ENCODE measurements at places on chromosomes 1 and 21.

DNA sequence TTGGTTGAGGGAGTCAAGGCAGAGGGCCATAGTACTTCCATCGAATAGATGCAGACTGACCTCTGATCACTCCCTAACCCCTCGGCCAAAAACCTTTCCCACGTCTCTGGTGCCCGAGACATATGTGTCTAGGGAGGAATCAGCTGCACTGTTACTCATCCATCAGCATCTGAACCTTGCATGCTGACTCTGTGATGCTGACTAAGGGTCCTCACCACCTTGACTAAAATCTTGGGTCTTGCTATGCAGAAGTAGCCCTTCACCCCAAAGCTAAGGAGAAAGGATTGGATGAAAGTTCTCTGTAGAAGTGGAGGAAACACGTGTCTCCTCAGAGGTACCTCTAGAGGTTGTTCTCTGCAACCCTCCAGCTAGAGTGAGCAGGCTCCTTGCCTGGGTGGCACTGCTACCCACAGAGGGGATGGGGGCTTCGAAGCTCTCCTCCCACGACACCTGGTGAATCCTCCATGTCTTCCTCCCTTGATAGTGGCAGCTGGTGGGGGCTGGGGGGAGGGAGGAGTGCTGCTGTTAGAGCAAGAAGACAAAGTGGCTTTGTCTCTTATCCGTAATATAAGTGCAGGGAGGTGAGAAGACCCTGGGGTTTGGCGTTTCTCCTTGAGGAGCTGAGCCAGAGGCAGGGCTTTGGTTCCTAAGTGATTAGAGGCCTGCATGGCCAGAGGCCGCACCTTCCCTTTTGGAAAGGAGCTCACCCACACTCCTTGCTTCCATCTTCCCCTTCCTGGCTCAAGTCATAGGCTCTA lies 45.1 kb downstream of the ATP2B4 start:
- no peak for DNase-seq

GRCh38 chr1:223405507-223405906 lies 12.3 kb downstream of the CCDC185 start:
- DNase-seq: no peak

DNA sequence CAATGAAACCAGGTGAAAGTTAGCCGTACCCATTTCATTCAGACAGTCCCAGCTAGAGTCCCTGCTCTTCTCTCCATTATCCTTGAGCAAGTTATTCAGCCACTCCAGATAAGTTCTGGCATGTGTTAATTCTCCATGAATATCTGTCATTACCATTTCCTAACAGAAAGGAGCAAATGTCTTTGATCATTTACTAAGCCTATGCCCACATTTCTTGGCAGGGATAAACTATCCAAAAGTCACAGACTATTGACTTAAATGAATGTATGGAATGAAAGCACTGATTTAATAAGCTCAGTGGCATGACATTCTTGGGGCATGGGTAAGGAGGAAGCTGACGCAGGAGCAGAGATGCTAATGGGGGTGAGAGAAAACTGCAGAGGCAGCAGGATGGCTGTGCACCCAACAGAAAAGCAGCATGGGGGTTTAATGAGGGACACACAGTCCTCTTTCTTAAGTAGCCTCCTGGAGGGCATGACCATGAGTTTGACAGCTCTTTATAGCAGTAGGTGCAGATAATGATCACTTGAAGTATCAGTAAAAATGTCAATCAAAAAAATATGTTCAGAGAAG lies 17.6 kb upstream of the DHCR24 start:
- DNase-seq: no peak

DNA sequence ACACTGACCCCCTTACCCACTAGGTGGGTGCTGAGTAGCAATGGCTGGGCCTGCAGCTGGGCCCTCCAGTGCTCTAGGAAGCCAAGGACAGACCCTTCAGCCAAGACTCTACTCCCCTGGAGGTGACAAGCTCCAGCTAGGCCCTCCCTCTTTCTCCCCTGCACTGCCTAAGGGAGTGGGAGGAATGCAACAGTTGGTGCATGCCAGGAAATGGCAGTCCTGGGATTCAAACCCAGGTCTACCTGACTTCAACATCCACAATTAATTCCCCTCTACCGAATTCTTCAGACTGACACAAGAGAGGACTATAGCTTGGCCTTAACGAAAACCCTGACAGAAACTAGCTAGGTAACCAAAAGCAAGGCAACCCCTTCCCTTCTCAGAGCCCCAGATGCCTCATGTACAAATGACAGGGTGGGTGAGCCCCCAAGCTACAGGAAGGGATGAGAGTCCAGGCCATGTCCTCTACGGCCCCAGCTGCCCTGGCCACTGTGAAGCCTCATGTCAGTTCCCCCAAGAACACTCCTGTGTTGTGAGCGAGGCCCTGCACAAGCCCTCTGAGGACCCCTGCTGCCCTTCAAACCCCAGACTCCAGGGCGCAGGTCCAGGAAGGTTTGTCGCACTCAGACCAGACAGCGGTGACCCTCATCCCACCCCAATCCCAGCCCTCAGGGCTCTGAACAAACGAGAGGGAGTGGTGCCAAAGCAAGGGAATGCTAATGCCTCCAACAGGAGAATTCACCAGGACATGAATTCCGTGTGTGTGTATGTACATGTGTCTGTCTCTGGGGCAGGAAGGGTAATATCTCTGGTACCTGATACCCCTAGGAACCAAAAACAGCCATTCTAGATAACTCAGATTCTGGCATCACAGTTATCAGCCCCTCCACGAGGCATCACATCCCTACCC lies 92.3 kb downstream of the MRPL37 start:
- DNase-seq: no peak

DNA sequence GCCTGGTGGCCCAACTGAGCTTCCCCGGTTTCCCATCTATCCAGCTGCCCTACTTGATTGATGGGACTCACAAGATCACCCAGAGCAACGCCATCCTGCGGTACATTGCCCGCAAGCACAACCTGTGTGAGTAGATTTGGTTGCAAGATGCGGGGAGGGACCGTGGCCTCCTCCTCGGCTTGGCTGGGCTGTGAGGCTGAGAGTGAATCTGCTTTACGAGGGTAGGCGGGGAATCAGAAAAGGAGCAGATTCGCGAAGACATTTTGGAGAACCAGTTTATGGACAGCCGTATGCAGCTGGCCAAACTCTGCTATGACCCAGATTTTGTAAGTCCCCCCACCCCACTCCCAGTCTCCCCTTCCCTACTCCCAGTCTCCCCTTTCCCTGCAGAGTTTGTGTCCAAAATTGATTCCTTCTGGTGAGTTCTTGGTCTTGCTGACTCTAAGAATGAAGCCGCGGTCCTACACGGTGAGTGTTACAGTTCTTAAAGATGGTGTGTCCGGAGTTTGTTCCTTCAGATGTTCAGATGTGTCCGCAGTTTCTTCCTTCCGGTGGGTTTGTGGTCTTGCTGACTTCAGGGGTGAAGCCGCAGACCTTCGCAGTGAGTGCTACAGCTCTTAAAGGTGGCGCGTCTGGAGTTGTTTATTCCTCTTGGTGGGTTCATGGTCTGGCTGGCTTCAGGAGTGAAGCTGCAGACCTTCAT lies 1.5 kb downstream of the GSTM2 start:
- DNase-seq: no peak

GRCh38 chr1:43666608-43667007 lies 16.7 kb downstream of the KDM4A start:
- DNase-seq: no peak

DNA sequence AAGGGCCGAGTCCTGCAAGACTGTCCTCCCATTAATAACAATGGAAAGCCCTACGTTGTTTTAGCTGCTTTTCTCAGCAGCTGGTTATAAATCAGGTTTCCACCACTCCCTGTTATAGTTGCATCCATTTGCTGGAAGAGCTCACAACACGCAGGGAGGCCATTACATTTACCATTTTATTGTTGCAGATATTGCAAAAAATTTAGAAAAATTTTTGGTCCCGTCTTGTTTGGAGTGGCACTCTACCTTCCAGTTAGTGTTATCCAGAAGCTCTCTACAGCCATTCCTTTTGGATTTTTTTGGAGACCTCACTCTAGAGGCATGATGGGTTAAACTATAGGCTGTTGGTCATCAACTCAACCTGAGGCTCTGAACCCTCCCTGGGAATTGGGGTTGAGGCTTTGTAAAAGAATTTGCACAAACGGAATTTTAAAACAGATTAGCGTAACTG lies 1532.1 kb upstream of the TPTE start:
- DNase-seq: no peak

DNA sequence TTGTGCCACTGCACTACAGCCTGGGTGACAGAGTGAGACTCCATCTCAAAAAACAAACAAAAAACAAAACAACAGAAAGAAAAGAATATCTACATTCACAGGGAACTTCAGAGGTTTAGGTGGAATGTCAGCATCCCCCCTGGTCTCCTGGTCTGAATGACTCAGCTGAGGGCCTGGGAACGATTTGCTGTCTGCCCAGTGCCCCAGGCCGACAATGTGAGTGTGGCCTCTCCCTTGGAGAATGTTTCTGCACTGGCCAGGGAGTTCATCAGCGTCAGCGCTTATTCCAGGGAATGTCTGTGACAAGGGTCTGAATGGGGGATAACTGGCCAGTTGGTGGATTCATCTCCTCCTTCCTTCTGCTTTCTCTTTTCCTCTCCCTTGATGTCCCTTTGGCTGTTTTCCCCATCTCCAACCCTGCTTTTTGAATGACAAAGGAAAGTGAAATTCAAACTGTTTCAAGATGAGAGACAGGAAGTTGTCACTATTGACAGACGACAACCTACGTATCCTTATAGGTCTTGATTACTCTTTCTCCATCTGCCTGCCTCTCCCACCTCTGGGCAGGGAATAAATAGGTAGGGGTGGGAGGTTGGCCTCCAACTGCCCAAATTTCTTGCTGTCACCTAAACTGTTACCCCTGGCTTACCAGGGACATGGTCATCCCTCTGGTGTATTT lies 213.1 kb downstream of the HHAT start:
- DNase-seq: no peak

GRCh38 chr1:30295266-30295665 lies 428.1 kb downstream of the MATN1 start:
- DNase-seq: no peak

DNA sequence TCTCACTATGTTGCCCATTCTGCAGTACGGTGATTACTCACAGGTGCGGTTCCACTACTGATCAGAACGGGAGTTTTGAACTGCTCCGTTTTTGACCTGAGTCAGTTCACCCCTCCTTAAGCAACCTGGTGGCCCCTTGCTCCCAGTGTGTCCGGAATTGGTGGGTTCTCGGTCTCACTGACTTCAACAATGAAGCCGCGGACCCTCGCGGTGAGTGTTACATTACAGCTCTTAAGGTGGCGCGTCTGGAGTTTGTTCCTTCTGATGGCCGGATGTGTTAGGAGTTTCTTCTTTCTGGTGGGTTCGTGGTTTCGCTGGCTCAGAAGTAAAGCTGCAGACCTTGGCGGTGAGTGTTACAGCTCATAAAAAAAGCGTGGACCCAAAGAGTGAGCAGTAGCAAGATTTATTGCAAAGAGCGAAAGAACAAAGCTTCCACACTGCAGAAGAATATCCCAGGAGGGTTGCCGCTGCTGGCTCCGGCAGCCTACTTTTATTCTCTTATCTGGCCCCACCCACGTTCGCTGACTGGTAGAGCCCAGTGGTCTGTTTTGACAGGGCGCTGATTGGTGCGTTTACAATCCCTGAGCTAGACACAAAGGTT lies 17.6 kb upstream of the PARP1 start:
- DNase-seq: no peak

GRCh38 chr1:110309139-110309538 lies 30.0 kb upstream of the RBM15 start:
- no peak for DNase-seq

- no peak for DNase-seq
Observed at GRCh38 chr1:155717041-155717440, 28.1 kb downstream of the DAP3 start.

DNA sequence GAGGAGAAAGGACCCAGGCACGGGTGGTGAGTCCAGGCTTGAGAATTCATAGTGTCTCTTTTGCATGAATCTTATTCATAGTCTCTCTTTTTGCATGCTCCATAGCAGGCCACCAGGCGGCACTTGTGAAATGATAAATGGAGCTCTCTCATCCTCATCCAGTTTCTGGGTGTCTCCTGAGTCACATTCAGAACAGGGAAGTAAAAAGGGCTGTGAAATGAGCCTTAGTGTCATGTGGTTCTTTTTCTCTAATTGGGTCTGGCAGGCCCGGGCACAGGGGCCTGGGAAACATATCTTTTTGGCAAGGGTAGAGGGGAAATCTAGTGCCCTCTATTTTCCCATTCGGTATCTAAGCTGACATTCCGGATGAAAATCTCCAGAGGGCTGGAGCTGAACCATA lies 19.1 kb upstream of the NCF2 start:
- no peak for DNase-seq

DNA sequence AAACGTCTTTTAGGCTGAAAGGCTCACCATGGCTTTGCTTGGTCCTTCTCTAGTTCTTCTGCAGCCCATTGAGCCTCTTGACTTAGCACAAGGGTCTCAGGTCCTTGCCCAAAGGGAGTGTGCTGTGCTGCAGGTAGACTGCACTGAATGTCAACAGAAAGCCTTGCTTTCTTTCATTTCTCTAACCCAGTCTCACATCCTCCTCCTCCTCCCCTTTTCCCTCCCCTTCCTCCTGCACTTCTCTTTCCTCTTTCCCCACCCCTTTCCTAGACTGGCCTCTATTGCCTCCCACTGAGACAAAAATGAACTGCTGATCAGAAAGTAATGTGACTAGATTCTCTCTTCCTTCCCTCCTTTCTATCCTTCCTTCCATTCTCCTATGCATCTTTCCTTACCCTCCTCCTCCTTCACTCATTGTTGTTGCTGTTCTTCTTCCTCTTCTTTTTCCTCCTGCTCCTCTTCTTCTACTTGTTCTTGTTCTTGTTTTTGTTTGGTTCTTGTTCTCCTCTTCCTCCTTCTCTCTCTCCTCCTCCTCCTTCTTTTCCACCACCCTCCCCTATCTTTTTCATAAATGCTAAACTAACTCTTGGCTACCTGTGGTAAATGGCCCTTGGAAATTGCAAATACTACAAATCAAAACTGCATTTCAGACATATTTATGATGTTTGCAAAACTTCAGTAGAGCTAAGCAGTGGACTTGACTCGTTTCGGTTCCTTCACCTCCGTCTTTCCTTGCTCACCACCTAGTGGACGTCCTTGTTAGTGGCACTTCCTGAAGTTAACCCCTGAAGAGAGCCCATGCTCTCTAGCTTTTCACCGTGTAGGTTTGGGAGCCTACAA lies at the start of gene SELL:
Gene SELL, minus strand, starts transcription at position 152 of the 840 bp plus-strand sequence. Its CDS starts 122 bp downstream, at position 30.
- DNase-seq: peak; percentile 18

GRCh38 chr1:43763497-43763973 lies 56.2 kb downstream of the ST3GAL3 start:
- peak; percentile 74 for DNase-seq

GRCh38 chr1:202968895-202969295 lies 1.8 kb upstream of the CYB5R1 start:
- DNase-seq: no peak

GRCh38 chr1:10829965-10830515 lies 33.6 kb upstream of the CASZ1 start:
- DNase-seq: no peak

GRCh38 chr21:16815243-16815642 lies 697.6 kb upstream of the CXADR start:
- DNase-seq: no peak

- no peak for DNase-seq
Observed at GRCh38 chr1:219692981-219693380, 80.1 kb upstream of the ZC3H11B start.

- no peak for DNase-seq
Observed at GRCh38 chr21:42238185-42238934, 19.4 kb downstream of the ABCG1 start.

Measured in hypothalamus (tissue), 51 donors.